A549 treated with AZD2906 at 1 μM for 4 hours (cell line): ENCODE measurements at places on chromosomes 6 and 20. TPM values are rescaled to one million over a fixed set of nuclear protein-coding genes. Genes with fewer than 3 reads are reported as not detected.

The SLC32A1 gene
- total RNA-seq, result not detected in 5 replicates

The SCP2D1 gene
- not detected in 5 replicates for total RNA-seq

The CLVS2 gene
- total RNA-seq, result 0.13 to 0.23 TPM (median 0.18 TPM) in 5 replicates

The SLC22A7 gene
- total RNA-seq, result not detected in 5 replicates

The TSHZ2 gene
- not detected in 5 replicates for total RNA-seq

The CRIP3 gene
- total RNA-seq, result 0.27 to 0.62 TPM (median 0.37 TPM) in 5 replicates

The GMDS gene
- total RNA-seq, result 8.4 to 9.6 TPM (median 9.3 TPM) in 5 replicates

The PDYN gene
- 0.03 TPM in 1 of 5 replicates, not detected in the others for total RNA-seq

The GPSM3 gene
- total RNA-seq, result 0.34 to 0.40 TPM (median 0.35 TPM) in 5 replicates

The ARFGEF3 gene
- total RNA-seq, result 0.45 to 0.59 TPM (median 0.53 TPM) in 5 replicates

The BCAS4 gene
- 29.3 to 33.4 TPM (median 31.0 TPM) in 5 replicates for total RNA-seq

The KHDC1L gene
- 0.22 to 0.33 TPM (median 0.26 TPM) in 5 replicates for total RNA-seq

The FNDC11 gene
- total RNA-seq, result 0.17 to 0.29 TPM (median 0.21 TPM) in 5 replicates

The CFAP206 gene
- total RNA-seq, result 0.34 to 0.58 TPM (median 0.48 TPM) in 5 replicates

The MMP24 gene
- total RNA-seq, result 26.7 to 31.9 TPM (median 30.4 TPM) in 5 replicates

The TASP1 gene
- 9.9 to 11.7 TPM (median 10.2 TPM) in 5 replicates for total RNA-seq

The FOXF2 gene
- 14.7 to 21.0 TPM (median 19.6 TPM) in 5 replicates for total RNA-seq

The FABP7 gene
- not detected in 5 replicates for total RNA-seq

The MDFI gene
- 0.52 to 1.1 TPM (median 0.58 TPM) in 5 replicates for total RNA-seq

The ZKSCAN3 gene
- 1.4 to 1.9 TPM (median 1.7 TPM) in 5 replicates for total RNA-seq

The KCNK16 gene
- not detected in 5 replicates for total RNA-seq

The MUC21 gene
- total RNA-seq, result 0.03 to 0.04 TPM in 2 of 5 replicates, not detected in the others

The SENP6 gene
- 24.6 to 37.1 TPM (median 28.7 TPM) in 5 replicates for total RNA-seq

The ABHD16B gene
- not detected in 5 replicates for total RNA-seq

The HACE1 gene
- total RNA-seq, result 1.9 to 3.3 TPM (median 2.9 TPM) in 5 replicates

The PLAGL2 gene
- total RNA-seq, result 16.9 to 18.6 TPM (median 18.0 TPM) in 5 replicates

The KCNK17 gene
- not detected in 5 replicates for total RNA-seq

The ADAM33 gene
- 0.04 to 0.09 TPM (median 0.06 TPM) in 5 replicates for total RNA-seq

The CPXM1 gene
- 0.03 TPM in 1 of 5 replicates, not detected in the others for total RNA-seq

The CD24 gene
- 236 to 302 TPM (median 282 TPM) in 5 replicates for total RNA-seq

The CAP2 gene
- total RNA-seq, result 9.2 to 14.4 TPM (median 10.6 TPM) in 5 replicates

The FAM209A gene
- total RNA-seq, result 0.17 to 0.39 TPM (median 0.25 TPM) in 5 replicates

The OOEP gene
- not detected in 5 replicates for total RNA-seq

The INSM1 gene
- total RNA-seq, result not detected in 5 replicates

The DEFB124 gene
- 0.42 TPM in 1 of 5 replicates, not detected in the others for total RNA-seq

The TFB1M gene
- 6.8 to 9.9 TPM (median 7.7 TPM) in 5 replicates for total RNA-seq

The AP5S1 gene
- total RNA-seq, result 12.7 to 18.6 TPM (median 16.9 TPM) in 5 replicates

The C20orf204 gene
- total RNA-seq, result 0.10 to 0.56 TPM (median 0.41 TPM) in 5 replicates
